ENCODE measurements at places on chromosomes 11 and 22.

- DNase-seq = no peak
Observed at GRCh38 chr22:43951391-43951790, 3.9 kb upstream of the SAMM50 start.

- DNase-seq = no peak
Observed at GRCh38 chr11:1924646-1925372, 5.3 kb downstream of the TNNT3 start.

DNA sequence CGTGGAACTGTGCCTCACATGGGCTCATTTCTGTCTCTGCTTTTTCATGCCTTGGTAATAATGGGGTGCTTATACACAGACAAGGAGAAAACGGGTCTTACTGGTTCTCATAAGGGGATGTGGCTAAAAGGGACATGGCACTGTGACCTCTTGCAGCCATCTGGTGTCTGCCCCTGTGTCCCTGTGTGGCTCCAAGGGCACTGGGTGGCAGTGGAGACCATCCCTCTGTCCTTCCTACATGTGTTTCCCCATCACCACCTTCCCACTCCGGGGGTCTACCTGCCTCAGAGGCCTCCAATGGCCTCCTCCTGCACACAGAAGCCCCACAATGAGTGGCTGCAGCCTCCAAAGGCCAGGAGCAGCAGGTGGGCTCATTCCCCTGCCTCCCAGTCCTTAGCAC is 221.2 kb downstream of the CEP164 start:
- DNase-seq = no peak

DNA sequence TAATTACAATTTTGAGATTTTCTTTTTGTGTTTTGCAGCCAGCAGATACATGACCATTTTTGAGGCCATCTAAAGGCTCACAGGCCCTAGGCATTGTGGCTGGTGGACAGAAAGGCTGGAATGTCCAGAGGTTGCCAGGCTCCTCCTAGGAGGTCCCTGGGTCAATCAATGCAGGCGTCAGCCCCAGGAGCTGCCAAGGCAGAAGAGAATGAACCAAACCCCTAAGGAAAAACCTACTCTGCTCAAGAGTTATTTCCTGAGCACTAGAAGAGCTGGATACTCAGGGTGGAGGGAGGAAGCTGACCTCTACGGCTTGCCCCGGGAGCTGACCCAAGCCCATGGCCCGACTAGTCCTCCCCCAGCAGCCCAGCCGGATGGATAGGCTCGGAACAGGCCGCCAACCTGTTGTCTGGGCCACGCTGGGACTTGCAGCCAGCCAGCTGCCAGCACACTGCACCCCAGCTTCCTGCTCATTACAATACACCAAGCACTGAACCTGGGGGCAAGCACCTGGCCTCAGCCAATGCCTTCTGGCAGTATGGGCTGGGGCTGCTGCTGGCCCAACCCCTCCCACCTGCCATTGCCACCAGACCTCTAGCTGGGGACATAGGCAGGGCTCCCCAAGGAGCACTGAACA is 5.7 kb upstream of the SCGB1A1 start:
- no peak for DNase-seq
